Dorsolateral prefrontal cortex (tissue), 122 donors: ENCODE measurements at places on chromosomes 7 and 10.

DNA sequence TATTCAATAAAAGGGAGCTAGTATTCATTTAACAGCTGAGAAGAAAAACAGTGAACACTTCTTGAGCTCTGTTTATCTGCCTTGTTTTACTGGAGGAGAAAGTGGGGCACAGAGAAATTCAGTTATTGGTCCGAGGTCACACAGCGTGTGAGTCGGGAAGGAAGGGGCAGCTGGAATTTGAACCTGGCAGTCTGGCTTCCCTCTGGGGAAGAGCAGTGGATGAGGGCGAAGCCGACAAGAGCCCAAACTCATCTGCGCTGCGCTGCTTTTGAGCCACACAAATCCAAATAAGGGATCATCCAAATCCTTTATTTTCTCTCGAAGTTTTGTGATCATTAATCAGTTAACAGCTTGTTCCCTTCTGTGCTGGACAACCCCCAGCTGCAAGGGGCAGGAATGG lies 23.7 kb upstream of the PFKFB3 start:
- DNase-seq: no peak

GRCh38 chr7:2734751-2735571 lies 47.0 kb downstream of the AMZ1 start:
- DNase-seq: no peak

DNA sequence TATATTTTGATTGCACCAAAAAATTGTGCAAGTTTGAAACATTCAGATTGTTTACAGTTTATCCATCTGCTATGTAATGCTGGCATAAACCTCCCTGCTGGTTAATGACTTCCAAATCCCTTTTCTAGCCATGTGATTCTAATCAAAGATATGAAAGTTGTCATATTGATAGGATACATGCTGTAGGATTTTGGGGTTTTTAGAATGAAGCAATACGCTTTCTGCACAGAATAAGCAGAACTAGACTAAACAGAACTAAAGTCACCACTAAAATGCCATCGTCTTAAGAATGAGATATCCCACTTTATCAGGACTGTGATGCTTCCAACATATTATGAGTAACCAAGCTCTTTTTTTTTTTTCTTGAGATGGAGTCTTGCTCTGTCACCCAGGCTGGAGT lies 856 bp downstream of the SSMEM1 start:
- DNase-seq: no peak

GRCh38 chr7:44258423-44258760 lies 57.6 kb downstream of the YKT6 start:
- DNase-seq: no peak

DNA sequence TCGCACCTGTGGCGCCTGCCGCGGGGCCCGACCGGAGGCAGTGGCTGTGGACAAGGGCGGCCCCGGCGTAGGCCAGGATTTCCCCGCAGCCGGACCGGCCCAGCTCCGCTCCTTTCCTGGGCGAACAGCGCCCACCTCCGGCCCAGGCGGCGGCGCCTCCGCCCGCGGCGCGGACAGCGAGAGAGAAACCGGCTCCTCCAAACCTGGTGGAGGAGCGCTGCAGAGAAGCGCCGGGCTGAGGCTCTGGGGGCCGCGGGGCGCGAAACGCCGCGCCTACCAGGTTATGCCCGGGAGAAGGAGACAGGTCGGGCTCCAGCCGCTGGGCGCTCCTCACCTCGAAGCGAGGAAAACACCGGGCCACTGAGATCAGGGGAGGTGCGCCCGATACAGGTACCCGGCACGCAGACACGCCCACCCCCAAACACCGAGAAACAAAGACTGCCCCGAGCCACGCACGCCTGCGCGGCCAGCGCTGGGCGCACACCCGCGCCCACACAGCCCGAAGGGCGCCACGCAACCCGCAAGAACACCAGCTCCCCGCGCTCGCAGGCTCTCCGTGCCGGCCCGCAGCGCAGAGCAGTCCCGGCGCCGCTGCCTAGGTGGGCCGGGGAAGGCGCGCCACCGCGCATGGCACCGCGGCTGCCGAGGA lies 3.3 kb downstream of the GRID1 start:
- DNase-seq: peak; percentile 36

GRCh38 chr10:90130321-90131086 lies 429.1 kb downstream of the KIF20B start:
- DNase-seq: no peak

GRCh38 chr10:79562135-79562756 lies 2.0 kb upstream of the SFTPA2 start:
- DNase-seq: peak; percentile 76

GRCh38 chr10:6530966-6531365 lies 49.1 kb downstream of the PRKCQ start:
- no peak for DNase-seq

GRCh38 chr10:11434324-11434723 lies 177.1 kb downstream of the USP6NL start:
- no peak for DNase-seq

GRCh38 chr7:112012242-112012641 lies 194.0 kb downstream of the DOCK4 start:
- no peak for DNase-seq

DNA sequence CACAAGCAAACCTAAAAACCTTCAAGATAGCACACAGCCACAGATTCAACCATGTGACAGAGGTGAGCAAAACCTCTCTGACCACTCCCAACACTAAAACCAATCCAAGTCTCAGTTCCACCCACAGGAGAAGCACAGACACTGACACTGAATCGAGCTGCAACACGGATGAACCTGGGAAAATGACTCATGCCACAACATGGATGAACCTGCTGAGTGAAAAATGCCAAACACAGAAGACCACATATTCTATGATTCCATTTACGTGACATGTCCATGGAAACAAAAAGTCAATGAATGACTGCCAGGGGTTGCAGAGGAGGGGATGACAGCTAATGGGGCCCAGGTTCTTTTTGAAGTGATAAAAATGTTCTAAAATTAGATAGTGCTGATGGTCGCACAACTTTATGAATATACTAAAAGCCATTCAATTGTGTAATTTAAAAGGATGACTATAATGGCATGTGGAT lies 22.0 kb downstream of the CYTH3 start:
- DNase-seq: no peak

DNA sequence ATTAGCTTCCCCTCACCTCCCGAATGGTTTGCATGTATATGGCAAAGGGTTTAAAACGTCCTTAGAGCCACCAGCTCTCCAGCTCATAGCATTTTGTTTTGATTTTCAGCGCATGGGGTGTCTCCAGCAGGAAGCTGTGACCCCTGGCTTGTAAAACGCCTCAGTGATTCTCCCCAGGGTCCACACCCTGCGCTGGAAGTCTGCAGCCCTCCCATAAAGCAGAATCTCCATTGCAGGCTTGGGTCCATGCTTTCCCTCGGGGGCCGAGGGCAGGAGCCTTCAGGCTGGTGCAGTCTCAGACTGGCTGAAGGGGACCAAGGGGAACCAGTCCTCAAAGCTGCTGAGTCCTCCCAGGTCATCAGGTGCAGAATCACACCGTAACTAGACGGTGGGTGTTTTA lies 109.7 kb downstream of the VIPR2 start:
- DNase-seq: no peak

GRCh38 chr7:159048656-159049055 lies 96.0 kb downstream of the VIPR2 start:
- no peak for DNase-seq

- DNase-seq: no peak
These were observed 40.4 kb upstream of the INPP5A start for GRCh38 chr10:132497063-132497680.

GRCh38 chr10:6416892-6417512 lies 163.1 kb downstream of the PRKCQ start:
- DNase-seq: no peak

DNA sequence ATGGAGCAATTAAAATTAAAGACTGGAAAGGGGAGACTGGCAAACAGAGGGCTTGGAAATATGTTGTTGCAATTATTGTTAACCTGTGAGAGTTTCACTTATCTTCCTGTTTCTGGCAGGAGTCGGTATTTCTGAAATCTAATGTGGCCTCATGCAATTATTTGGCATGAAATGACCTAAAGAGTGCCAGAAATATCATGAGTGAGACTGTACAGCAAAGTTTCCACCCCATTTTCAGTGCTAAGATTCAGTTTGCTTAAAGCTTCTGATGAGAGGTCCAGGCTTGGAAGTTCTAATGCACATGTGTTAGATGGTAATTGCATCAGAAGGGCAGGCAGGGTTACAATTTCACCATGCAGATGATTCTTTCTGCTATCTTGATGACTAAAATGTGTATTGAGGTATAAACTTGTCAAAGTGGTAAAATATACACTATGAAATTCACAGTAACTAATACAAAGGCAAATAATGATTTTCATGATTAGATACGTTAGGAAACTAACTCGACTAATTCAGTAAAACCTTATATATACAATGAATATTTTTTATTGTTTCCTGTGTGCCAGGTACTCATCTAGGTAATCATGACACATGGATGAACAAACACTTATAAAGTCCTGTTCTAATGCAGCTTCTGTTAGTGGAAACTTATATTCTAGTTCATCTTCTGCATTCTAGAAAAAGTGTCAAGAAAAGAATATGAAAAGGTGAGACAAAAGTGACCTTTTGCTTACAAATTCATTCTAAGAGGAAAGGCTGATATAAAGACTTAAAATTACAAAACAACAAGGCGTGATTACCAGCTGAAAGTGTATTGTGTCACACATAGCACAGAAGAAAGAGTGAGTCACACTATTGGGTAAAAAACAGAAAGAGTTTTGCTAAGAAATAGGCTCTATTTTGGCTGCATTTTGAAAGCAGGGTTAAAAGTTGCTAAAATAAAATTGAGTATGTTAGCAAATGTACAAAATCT lies 533.4 kb upstream of the SEMA3D start:
- DNase-seq: no peak
